ENCODE measurements at places on chromosomes 2 and 18. TPM values are rescaled to one million over a fixed set of nuclear protein-coding genes. Genes with fewer than 3 reads are reported as not detected.

DNA sequence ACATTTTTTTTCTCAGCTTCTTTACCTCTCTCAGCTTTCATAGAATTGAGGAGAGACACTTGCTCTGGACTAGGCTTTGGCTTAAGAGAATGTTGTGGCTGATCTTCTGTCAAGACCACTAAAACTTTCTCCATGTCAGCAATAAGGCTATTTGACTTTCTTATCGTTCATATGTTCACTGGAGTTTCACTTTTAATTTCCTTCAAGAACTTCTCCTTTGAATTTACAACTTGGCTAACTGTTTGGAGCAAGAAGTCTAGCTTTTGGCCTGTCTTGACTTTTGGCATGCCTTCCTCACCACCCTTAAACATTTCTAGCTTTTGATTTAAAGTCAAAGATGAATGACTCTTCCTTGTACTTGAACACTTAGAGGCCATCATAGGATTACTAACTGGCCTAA, 104.4 kb upstream of the SLC39A10 start:
- DNase-seq: no peak

DNA sequence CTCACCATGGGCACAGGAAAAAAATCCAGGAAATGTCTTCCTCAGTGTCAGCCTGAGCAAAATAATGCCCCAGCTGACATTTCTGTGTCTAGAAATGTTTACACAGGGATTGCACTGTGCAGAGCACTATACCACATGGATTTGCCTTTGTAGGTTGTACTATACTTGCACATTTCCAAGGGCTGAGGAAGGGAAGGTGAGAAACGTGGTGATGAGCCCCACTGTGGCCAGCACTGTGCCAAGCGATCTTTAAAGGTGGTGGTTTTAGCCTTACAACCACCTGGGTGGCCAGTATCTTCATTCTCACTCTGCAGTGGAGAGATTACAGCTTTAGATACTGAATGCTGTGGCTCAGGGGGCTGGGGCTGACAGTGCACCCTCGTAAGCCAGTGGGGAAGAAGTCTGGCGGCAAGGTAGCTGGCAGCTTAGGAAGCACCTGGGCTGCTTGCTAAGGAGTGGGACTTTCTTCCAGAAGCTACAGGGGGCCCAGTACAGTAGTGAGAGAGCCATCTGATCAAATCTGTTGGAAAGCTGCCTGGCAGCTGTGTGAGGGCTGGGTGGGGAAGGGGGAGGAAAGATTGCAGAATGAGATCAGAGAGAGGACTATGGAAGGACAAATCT, 81.4 kb upstream of the MSH2 start:
- no peak for DNase-seq

DNA sequence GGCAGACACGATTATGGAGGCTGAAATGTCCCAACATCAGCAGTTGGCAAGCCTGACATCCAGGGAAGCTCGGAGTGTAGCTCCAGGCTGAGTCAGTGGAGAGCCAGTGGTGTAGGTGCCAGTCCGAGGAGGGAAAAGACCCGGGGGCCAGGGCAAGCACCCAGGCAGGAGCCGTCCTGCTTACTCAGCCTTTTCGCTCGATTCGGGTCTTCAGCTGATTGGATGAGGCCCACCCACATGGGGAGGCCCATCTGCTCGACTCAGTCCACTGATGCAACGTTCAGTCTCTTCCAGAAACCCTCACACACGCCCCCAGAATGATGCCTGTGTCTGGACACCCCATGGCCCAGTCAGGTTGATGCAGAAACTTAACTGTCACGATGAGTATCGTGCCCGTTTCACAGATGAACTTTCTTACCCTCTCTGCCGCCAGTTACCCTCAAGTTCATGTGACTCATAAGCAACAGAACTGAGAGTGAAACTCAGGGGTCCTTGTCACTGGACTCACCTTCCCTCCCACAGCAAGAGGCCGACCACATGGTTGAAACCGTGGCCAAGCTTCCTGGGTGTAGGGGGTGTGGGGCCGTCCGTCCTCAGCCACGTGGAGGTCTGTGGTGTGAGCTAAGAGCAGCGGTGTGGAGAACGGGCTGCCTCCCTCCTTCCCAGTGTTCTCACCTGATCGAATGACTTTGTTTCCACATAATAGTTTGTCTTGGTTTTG, 197.4 kb upstream of the HDAC4 start:
- DNase-seq: no peak

DNA sequence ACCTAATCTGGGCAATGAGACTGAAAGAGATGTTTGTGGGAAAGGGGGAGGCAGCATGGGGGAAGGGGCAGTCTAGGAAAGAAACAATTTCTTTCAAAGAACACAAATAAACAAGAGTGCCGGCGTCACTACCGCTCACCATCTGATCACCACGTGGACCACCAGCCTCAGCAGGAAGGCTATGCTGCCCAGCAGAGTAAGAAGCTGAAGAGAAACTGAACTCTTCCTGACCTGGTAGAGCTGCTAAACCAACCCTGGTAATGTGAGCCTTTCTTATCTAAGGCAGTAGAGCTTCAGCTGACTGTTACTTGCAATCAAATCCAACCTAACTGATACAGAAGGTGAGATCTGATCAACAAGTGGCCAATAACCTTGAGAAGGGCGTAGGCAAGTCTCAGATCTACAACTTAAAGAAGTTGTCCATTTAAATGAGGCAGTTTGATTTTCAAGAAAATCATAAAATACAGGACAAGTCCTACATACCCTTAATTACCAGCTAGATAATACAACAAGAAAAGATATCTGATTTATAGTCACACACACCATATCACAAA, 44.2 kb upstream of the SPTBN1 start:
- DNase-seq: no peak

GRCh38 chr2:419687-420317, 131.9 kb upstream of the ALKAL2 start:
- no peak for DNase-seq

DNA sequence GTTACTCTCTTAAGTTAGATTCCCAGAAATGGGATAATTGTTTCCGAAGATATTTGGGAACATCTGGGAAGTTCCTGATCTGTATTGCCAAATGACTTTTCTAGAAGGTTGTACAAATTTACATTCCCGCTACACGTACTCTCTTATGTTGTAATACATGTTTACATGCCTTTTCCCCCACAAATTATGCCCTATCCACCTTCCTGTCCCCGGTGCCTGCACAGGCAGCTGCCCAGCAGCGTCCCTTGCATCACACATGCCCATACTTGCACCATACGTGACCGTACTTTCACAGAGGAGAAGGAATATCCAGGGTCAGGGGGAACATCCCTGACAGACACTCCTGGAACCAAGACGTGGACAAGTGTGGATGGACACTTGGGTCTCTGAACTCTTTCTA, 24.2 kb upstream of the KLF11 start:
- DNase-seq: no peak

GRCh38 chr2:80291656-80292055, 12.9 kb downstream of the LRRTM1 start:
- DNase-seq: no peak

DNA sequence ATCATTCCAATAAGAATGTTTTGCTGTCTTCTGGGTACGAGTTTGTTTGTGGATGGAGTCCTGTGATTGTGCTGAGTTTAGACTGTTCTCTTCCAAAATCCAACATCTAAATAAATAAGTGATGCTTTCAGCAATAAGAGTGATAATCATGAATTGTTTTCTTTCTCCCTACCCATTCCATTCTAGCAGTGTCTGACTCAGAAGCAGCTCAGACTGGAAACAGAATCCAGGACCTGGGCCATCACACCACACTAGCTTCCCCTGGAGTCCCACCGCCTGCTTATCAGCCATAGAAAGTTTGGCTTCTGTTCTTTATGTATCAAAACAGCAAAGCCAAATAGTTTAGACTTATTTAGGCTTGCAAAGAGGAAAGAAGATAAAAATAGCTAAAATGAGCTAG, 76.4 kb upstream of the CNGA3 start:
- no peak for DNase-seq

DNA sequence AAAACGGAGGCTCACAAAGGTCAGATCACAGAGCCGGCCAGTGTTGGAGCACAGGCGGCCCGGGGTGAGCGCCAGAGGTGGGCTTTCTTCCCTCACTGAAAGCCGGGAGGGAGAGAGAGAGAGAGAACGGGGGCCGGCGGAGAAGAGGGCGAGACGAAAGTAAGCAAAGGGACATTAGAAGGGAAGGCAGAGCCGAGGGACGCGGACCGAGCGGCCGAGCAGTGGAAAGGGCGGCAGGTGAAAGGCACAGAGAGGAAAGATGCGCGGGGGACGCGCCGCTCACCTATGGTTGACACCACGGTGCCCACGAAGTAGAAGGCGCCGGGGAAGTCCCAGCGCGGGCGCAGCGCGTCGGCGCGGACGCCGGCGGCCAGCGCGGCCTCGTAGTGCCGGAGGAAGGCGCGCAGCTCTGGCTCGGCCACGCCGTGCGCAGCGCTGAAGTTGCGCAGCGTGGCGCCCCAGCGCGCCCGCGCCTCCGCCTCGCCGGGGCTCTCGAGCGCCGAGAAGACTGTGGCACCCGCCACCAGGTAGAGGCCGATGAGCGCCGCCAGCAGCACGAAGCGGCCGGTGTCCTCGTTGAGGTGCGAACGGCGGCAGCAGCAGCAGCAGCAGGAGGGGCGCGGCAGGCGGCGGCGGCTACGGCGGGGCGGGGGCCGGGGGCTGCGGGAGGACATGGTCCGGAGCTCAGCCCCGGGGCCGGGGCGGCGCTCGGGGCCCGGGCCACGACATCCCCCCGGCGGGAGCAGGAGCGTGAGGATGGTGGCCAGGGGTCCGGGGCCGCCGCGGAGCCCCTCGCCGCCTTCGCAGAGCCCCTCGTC, 166.9 kb downstream of the MSH2 start:
- no peak for DNase-seq

- peak; percentile 79 for DNase-seq
Measured at GRCh38 chr2:25252291-25253152, 84.1 kb upstream of the POMC start.

DNA sequence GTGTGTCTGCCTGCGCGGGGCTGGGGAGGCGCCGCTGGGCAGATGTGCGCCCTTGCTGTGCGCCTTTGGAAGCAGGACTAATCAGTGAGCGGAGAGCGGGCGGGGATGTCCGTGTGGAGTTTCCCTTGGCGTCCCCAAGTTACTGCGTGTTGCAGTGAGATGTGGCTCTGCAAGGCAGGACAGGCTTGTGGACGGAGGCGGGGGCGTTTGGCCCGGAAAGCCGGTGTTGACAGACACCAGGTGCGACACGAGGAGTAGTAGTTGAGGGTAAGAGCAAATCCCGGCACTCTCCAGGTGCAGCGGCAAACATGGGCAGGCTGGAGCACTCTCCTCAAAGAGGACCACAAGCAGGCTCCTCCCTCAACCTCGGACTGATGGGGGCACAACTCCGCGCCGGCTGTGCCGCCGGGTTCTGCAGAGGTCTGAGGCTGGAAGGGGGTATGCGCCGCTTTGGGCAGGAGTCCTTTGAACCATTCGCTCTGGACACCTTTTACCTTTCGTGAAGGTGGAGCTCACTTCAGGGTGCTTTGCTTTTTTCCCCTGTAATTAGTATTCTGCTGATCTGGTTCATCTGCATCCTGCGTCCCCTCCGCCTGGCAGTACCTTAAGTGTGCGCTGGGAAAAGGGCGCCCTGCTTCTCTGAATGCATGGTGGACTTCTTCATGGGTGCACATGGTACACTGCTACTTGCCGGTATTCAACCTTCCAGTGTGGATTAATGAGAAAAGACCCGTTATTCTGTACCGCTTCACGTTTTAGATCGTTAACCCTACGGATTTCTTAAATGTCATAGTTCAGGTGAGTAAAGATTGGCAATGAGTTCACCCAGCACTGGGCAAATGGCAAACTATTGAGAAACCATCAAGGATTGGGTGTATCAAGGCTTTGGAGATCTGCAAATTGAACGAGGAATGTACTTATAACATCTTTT, 608 bp downstream of the CDH7 start:
- DNase-seq: no peak

DNA sequence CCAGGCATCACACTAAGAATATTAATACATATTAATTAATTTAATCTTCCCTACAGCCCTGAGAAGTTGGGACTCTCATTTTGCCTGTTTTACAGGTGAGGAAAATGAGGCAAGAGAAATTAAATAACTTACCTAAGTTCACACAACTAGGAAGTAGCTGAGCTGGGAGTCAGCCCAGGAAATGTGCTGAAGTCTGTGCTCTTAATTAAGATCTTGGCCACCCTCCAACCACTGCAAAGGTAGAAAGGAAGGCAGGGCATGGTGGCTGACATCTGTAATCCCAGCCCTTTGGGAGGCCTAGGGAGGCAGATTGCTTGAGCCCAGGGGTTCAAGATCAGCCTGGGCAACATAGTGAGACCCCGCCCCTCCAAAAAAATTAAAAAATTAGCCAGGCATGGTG, 12.9 kb upstream of the MGAT4A start:
- DNase-seq: no peak

GRCh38 chr2:38631976-38632375, 29.2 kb upstream of the HNRNPLL start:
- no peak for DNase-seq

GRCh38 chr2:224083638-224084037, 44.6 kb upstream of the SERPINE2 start:
- DNase-seq: peak; percentile 24

- no peak for DNase-seq
Measured at GRCh38 chr2:69149631-69150215, 136.7 kb downstream of the ANTXR1 start.

IGFBP2 gene
- total RNA-seq: 62.1 TPM

HOXD8 gene
- total RNA-seq: 4.9 TPM

G6PC2 gene
- total RNA-seq: not detected

SLC9A4 gene
- total RNA-seq: 0.32 TPM

CABYR gene
- 0.48 TPM for total RNA-seq
